Activated T-helper 2 cell treated with anti-CD3 and anti-CD28 coated beads, Interferon-gamma antibody, Interleukin-2, Interleukin-4, amounts not matched to agents 10 μg/mL and 5 μg/mL and 100 μg/mL, durations not matched to agents 14 hours and 24 hours and 36 hours (primary cell): ENCODE measurements at places on chromosomes 4 and X.
A peak's percentile ranks its signal among the peaks of the same experiment; 100 is the strongest.

DNA sequence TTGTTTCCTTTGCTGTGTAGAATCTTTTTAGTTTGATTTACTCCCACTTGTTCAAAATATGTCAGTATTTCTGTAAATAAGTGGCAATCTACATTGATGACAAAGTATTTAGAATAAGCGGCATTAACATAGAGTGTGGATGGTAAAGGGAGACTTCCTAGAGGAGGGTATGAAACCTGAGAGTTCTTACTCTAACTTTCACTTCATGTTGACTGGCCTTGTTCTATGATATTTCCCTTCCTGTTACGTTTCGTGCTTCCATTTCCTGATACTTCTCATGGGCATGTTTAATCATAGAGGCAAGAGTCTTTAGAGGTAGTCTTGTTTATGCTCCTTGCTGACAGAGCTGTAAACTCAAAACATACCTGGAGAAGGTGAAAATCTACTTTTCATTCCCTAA lies 408.9 kb downstream of the GLUD2 start:
- H3K4me3 ChIP-seq = no peak overlapping the region
- H3K27ac ChIP-seq = no peak overlapping the region
- no peaks in the 10 kb centered on the region for H3K27me3 ChIP-seq
- H3K36me3 ChIP-seq = no peaks in the 10 kb centered on the region
- no peaks in the 10 kb centered on the region for H3K4me1 ChIP-seq

- H3K36me3 ChIP-seq = no peaks in the 10 kb centered on the region
- H3K4me1 ChIP-seq = no peaks in the 10 kb centered on the region
- no peaks in the 10 kb centered on the region for H3K27me3 ChIP-seq
- DNase-seq = no peak
Observed at GRCh38 chr4:115113506-115114106, at the start of gene NDST4. TSS of gene NDST4 (minus strand) at chr4:115113620. CDS start at chr4:115077036, 36,584 bp downstream.

- peak; percentile 8 for DNase-seq
- H3K4me1 ChIP-seq = no peaks in the 10 kb centered on the region
- no peak overlapping the region for H3K27ac ChIP-seq
- no peak overlapping the region for H3K4me3 ChIP-seq
- H3K27me3 ChIP-seq = peaks cover 9% of the 10 kb centered on the region
Observed at GRCh38 chrX:107537815-107538214, 88.4 kb downstream of the FRMPD3 start.

- DNase-seq = no peak
- H3K27me3 ChIP-seq = no peaks in the 10 kb centered on the region
- H3K4me3 ChIP-seq = no peak overlapping the region
- H3K36me3 ChIP-seq = no peaks in the 10 kb centered on the region
- no peak overlapping the region for H3K27ac ChIP-seq
Observed at GRCh38 chr4:128303986-128304385, 16.4 kb upstream of the PGRMC2 start.

GRCh38 chr4:14827111-14827510 lies 175.2 kb upstream of the CPEB2 start:
- no peak overlapping the region for H3K27ac ChIP-seq
- DNase-seq = no peak
- H3K36me3 ChIP-seq = no peaks in the 10 kb centered on the region
- H3K27me3 ChIP-seq = no peaks in the 10 kb centered on the region
- H3K4me1 ChIP-seq = no peaks in the 10 kb centered on the region

DNA sequence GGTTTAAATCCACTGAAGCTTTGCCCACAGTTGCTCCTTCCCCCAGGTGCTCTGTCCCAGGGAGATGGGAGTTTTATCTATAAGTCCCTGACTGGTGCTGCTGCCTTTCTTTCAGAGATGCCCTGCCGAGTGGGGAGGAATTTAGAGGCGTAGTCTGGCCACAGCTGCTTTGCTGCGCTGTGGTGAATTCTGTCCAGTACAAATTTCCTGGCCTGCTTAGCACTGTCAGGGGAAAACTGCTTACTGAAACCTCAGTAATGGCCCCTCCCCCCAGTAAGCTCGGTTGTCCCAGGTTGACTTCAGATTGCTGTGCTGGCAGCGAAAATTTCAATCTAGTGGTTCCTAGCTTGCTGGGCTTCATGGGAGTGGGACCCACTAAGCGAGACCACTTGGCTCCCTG lies 40.1 kb downstream of the UGT2B17 start:
- H3K27ac ChIP-seq = no peak overlapping the region
- no peak for DNase-seq
- no peak overlapping the region for H3K4me3 ChIP-seq
- H3K36me3 ChIP-seq = no peaks in the 10 kb centered on the region

DNA sequence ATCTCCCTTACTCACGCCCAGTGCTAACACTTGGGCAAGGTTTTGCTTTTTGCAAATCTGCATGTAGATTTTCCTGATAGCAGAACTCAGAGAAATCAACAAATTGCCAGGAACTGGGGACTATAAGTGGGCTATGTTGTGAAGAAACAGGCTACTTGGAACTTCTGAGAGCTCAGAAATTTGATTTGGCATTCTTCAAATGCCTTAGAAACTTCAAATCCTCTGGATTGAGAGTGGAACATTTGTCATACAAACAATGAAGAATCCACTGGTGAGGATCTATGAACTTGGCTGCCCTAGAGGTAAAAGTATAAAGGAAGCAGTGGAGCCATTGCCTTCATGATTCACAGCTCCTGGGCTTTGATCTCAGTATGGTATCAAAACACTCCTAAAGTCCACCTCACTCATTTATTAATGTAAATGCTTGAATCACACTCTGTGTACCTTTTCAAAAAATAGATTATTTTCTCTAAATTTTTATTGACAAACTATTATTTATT lies 126.0 kb downstream of the GLRA3 start:
- no peak overlapping the region for H3K4me3 ChIP-seq
- DNase-seq = no peak
- H3K4me1 ChIP-seq = no peaks in the 10 kb centered on the region
- H3K27ac ChIP-seq = no peak overlapping the region
- H3K36me3 ChIP-seq = no peaks in the 10 kb centered on the region
- H3K27me3 ChIP-seq = no peaks in the 10 kb centered on the region

DNA sequence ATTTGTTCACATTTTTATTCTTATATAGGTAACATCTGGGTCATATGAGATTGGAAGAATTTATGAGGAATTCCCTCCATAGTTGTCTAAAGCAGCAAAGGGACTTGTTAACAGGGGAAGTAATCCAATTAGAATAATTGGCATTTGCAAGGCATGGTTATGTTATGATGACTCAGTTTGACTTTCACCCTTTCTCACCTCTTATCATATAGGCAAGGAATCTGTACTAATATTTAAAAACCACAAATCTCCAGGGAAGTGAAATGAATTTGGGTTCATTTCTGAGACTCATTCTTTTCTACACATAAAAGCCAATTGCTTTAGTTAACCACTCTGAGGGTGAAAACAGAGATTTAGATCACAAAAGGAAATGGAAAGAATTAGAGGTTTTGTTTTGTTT lies 281.5 kb upstream of the DKK2 start:
- no peaks in the 10 kb centered on the region for H3K36me3 ChIP-seq
- H3K27ac ChIP-seq = no peak overlapping the region
- DNase-seq = no peak
- H3K4me3 ChIP-seq = no peak overlapping the region

DNA sequence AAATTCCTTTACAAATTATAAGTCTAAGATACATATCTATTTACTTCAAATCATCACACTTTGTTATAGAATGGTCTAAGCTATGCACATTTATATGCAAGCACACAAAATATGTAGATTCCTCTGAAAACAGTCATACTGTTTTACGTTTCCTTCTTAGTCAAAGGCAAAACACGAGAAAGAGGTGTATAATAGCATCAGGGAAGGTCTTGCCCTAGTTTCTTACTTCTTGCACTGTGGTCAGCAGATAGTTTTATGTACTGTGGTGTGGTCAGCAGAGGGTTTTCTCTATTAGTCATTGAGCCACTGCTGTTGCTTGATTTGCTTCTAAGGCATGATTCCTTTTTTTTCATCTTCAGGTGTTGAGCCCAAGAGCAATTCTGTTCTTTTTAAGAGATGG lies 117.7 kb downstream of the ADAM29 start:
- no peak for DNase-seq
- H3K27me3 ChIP-seq = no peaks in the 10 kb centered on the region
- H3K36me3 ChIP-seq = no peaks in the 10 kb centered on the region
- H3K4me3 ChIP-seq = no peak overlapping the region
- no peaks in the 10 kb centered on the region for H3K4me1 ChIP-seq
- H3K27ac ChIP-seq = no peak overlapping the region

DNA sequence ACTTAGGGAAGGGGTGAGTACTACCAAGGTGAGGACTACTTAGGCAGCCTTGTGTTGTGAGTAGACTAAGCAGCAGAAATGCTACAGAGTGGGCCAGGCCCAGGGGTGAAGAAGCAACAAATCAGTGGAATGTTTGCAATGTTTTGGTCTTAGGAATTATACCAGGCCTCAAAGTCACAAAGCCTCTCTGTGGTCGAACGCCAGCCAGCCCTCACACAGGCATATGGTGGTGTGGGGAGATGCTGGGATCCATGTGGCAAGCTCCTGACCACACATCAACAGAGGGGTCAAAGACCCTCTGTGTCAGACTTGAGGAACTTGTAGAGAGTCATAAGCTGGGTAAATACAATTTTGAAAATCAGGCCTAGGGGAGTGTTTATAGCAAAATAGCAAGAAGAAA lies 153.8 kb upstream of the KLF3 start:
- no peak overlapping the region for H3K27ac ChIP-seq
- H3K36me3 ChIP-seq = no peaks in the 10 kb centered on the region
- peak overlapping the region; percentile 24 for H3K4me3 ChIP-seq
- H3K4me1 ChIP-seq = peaks cover 63% of the 10 kb centered on the region
- peaks cover 57% of the 10 kb centered on the region for H3K27me3 ChIP-seq

GRCh38 chrX:145552643-145553042 lies 265.0 kb upstream of the SLITRK2 start:
- no peak for DNase-seq
- no peaks in the 10 kb centered on the region for H3K4me1 ChIP-seq
- no peaks in the 10 kb centered on the region for H3K36me3 ChIP-seq
- H3K27me3 ChIP-seq = no peaks in the 10 kb centered on the region
- H3K4me3 ChIP-seq = no peak overlapping the region

GRCh38 chr4:53861856-53862610 lies 202.4 kb downstream of the CHIC2 start:
- no peaks in the 10 kb centered on the region for H3K36me3 ChIP-seq
- DNase-seq = no peak
- no peaks in the 10 kb centered on the region for H3K27me3 ChIP-seq
- no peak overlapping the region for H3K4me3 ChIP-seq
- H3K27ac ChIP-seq = no peak overlapping the region
